ENCODE measurements at places on chromosomes 16 and 17.

DNA sequence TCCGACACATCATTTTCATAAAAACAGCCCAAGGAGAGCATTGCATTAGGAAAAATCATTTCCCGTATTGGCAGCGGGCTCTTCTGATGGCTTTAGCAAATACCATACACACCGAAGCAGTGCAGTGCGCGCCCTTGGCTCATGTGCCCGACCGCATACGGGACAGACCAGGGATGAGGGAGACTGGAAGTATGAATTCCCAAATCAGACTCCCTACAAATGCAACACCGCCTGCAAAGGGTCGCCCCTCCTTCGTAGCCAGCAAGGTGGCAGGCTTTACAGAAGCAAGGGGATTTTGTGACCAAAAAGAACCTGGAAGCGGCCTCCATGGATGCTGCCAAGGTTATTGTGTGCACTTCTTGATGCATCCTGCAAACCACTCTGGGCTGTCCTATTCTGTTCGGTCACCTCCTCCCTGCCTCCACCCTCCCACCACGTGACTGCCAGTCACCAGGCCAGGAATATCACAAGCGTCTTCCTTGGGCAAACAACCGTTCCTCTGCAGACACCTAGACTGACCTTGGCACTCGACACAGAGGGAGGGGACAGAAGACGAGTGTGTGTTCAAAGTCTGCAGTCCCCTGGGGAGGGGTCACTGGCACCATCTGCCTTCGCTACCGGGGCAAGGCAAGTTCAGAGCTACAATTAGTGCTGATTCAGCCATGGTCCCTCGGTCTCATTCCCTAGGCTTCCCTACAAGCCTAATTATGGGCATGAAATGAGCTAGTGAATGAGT lies 460.4 kb downstream of the SLC39A11 start:
- DNase-seq = no peak

DNA sequence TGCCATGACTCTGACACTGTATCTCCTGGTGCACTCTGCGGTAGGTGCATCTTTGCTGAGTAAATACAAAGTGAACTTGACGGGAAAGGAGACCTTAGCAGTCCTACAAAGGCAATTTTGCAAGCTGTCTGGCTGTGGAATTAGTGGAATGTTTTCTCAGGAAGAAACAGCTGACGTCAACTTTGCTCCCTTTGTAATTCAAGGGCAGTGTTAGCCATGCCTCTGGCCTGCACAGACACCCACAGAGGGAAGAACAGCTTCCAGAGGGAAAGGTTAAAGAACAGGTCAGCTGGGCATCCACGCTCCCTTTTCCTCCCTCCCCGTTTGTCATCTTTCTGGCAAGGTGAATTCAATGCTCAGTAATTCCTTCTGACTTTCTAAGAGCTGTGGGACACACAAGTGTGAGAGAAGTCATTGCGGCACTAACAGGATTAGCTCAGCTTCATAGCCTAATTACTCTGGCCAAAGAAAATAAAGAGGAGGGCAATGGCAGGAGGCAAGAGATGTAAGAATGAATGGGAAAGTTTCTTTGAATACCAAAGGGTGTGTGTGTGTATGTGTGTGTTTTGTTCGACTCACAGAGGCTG lies 476.9 kb upstream of the GOT2 start:
- DNase-seq = no peak

DNA sequence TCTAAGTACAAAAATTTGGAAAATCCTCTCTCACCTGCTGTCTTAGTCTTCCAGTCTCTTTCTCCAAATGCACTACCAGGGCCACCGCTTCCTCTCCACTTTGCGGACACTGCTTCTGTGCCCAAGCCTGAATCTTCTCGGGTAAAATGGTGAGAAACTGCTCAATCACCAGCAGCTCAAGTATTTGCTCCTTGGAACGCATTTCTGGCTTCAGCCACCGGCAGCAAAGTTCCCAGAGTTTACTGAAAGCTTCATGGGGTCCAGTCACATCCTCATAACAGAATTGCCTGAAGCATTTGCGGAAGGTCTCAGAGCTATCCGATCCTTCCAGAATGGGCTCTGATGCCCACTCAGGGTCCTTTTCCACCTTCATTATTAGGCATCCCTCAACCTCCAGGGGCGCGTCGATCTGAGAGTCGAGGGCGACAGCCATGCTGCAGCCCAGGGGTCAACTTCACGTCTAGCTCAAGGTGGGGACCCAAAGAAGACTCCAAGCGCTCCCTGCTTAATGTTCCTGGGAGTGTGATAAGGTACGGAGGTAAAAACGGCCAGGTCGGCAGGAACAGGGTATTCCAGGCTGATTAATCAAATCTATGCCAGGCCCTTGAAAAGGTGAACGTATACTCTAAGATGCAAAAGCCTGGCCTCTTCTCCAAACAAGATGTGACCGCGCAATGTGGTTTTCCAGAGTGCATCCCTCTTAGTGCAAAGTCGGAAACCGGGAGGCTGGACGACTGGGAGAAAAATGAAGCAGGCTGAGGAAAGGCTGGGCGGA lies 763 bp downstream of the ZKSCAN2 start:
- DNase-seq = no peak

DNA sequence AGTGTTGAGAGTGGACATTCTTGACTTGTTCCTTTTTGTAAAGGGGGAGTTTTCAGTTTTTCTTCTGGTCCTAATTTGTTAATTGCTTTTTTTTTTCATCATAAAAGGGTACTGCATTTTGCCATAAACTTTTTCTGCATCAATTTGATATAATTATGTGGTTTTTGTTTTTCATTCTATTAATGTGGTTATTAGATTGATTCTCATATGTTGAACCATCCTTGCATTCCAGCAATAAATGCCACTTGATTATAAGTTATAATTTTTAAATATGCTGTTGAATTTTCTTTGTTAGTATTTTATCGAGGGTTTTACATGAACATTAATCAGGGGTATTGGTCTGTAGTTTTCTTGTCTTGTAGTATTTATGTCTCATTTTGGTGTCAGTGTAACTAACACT lies 87.2 kb upstream of the SMIM36 start:
- DNase-seq = no peak

DNA sequence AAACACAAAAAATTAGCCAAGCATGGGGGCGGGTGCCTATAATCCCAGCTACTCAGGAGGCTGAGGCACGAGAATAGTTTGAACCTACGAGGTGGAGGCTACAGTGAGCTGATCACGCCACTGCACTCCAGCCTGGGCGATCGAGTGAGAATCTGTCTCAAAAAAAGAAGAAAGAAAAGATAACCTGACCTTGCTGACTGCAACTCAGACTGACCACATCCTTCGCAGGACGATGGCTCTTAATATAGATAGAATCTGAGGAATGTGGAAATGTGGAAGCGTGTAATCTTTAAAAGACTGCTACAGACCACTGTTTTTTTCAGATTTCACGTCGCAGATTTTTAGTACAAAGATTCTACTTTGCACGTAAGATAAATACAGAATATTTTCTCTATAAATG lies 37.8 kb downstream of the KLHDC4 start:
- no peak for DNase-seq

- DNase-seq = no peak
Observed at GRCh38 chr17:36627101-36627500, 25.7 kb downstream of the MRM1 start.

- no peak for DNase-seq
Observed at GRCh38 chr16:68377667-68378393, 67.0 kb downstream of the PRMT7 start.

- DNase-seq = no peak
Observed at GRCh38 chr17:65633988-65634387, 72.5 kb upstream of the AXIN2 start.

DNA sequence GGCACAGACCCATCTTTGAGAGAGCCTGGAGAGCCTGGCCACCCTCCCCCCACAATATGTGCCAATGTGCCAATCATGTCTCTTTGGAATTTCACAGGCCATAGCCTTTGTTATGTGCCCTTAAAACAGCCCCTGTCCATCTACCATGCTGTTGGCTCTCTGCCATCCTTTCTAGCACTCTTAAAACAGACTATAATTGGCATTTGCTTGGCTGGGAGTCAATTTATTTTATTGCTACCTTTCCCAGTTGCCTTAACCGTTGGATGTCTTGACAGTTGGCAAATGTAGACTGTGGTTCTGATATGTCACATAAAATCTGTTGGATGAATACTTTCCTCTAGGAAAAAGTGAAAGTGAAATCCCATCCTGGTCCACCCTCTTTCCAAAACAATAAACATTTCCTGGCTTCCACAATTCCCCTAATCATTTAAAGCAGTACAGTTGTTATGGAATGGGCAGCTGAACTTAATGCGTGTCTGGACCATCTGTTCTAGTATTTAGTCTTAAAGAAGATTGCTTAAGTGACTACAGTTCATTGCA lies 394.0 kb downstream of the KCNJ2 start:
- DNase-seq = no peak

DNA sequence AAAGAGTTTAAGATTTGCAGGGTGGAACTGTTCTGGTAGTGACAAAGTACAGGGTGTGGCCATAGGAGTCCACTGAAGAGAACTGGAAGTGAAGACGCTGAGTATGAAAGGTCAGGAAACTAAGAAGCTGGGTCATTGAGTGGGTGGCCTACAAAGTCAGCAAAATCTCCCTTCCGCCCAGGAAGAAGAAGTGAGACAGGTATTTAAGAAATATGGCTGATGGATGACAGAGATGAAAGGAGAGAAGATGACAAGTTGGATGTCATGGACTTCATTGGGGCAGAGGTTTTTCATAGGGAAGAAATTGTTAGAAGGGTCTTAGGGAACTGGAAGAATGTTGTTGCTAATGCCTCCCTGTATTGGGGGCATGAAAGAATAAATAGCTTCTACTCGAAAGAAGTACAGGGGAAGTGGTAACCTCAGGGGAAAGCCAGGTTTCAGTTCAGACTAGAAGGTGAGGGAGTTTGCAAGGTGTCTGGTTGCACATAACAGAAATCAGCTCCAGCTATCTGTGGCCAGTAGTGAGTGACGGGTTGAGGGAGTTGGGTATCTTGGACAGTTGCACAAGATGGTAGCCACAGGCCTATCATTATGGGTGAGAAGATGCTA lies 33.6 kb upstream of the MED13 start:
- no peak for DNase-seq

Data from NK-92 treated with Interleukin-12 subunit alpha and Interleukin-12 subunit beta, amount 100 ng/mL, for 24 hours (cell line).